ENCODE measurements at places on chromosomes 6 and 20. TPM values are rescaled to one million over a fixed set of nuclear protein-coding genes. Genes with fewer than 3 reads are reported as not detected.

LINC00237 gene
- not detected for total RNA-seq

HLA-DRB1 gene
- total RNA-seq: 335 TPM

FAM209A gene
- 0.87 TPM for total RNA-seq

CCDC170 gene
- total RNA-seq: 0.55 TPM

FUCA2 gene
- total RNA-seq: 50.6 TPM

ZFP64 gene
- 10.4 TPM for total RNA-seq

FAM229B gene
- total RNA-seq: 8.2 TPM

SYCP2L gene
- total RNA-seq: 0.58 TPM

RNF182 gene
- 6.1 TPM for total RNA-seq

RXRB gene
- 46.6 TPM for total RNA-seq

TMEM217 gene
- total RNA-seq: 1.8 TPM

CRISP3 gene
- total RNA-seq: not detected

SIRPB2 gene
- 14.3 TPM for total RNA-seq

PLCB4 gene
- total RNA-seq: 7.9 TPM

NT5E gene
- total RNA-seq: 15.3 TPM

RAET1L gene
- total RNA-seq: not detected

ENPP4 gene
- total RNA-seq: 27.8 TPM

TBC1D32 gene
- 5.4 TPM for total RNA-seq

HEY2 gene
- 2.2 TPM for total RNA-seq

Measured in upper lobe of right lung (tissue), 1 donor.